GM23248 (cell line): ENCODE measurements at places on chromosomes 6 and 20.

- H3K27me3 ChIP-seq = no peaks in the 10 kb centered on the region
- peaks cover 4% of the 10 kb centered on the region; the same call in 1 of the 2 replicates for H3K36me3 ChIP-seq
- no peak overlapping the region for H3K4me3 ChIP-seq
- no peaks in the 10 kb centered on the region; the same call in 1 of the 2 replicates for H3K4me1 ChIP-seq
These were observed 37.0 kb downstream of the RANBP9 start for GRCh38 chr6:13674533-13675190.

DNA sequence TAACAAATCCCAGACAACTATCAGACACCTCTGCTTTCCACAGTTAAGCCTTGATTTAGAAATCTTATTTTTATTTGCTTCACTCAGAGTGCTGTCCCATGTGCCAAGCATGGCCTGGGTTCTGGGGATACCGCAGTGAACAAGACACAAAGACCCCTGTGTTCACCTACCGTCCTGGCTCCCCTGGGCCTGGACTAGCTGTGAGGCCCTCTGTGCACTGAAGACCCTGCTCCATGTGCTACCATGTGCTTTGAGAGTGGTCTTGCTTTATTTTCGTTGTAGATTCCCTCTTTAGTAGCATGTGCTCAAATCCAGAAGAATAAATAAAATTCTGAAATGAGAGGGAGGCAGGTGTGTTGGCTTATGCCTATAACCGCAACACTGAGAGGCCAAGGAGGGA, 22.5 kb downstream of the SUMO4 start:
- H3K4me1 ChIP-seq = 0 out of 2 replicates have a peak, but pooled peaks cover 4% of the 10 kb centered on the region
- no peak for DNase-seq
- no peak overlapping the region for H3K4me3 ChIP-seq
- H3K27me3 ChIP-seq = no peaks in the 10 kb centered on the region

- no peak for DNase-seq
- no peaks in the 10 kb centered on the region for H3K27me3 ChIP-seq
- H3K36me3 ChIP-seq = no peaks in the 10 kb centered on the region
- no peak overlapping the region for H3K27ac ChIP-seq
- no peaks in the 10 kb centered on the region for H3K4me1 ChIP-seq
These were observed 23.3 kb upstream of the CRIP3 start for GRCh38 chr6:43331891-43332290.

DNA sequence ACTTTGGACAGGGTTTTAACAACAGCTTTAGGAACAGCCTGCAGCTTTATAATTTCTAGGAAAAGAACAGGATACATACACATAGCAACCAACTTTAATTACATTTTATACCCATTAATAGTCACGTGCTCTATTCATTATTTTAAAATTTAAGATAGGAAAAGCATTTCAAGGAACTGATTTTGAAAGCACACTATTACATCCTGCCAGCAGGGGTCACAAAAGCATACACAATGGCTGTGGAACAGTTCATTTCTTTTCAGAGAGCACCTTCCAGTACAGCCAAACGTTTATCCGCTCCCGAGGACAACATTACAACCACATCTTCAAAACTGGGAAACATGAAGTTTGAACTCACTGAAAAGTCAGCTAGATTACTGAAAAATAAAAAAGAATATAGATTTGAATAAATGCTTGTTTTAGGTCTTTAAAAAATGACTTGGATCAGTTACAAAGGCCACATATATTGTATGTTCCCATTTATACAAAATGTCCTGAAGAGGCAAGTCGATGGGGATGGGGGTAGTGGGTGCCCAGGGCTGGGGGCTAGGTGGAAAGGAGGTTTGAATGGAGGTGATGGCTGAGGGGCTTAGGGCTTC, 104.6 kb upstream of the EXOC2 start:
- DNase-seq = peak; percentile 79
- peaks cover 66% of the 10 kb centered on the region for H3K27me3 ChIP-seq
- no peaks in the 10 kb centered on the region for H3K36me3 ChIP-seq
- H3K27ac ChIP-seq = no peak overlapping the region

- no peaks in the 10 kb centered on the region for H3K27me3 ChIP-seq
- H3K4me1 ChIP-seq = no peaks in the 10 kb centered on the region
- no peaks in the 10 kb centered on the region for H3K36me3 ChIP-seq
- DNase-seq = no peak
- no peak overlapping the region for H3K27ac ChIP-seq
These were observed 3.6 kb downstream of the ARMH2 start for GRCh38 chr6:24795106-24795505.

DNA sequence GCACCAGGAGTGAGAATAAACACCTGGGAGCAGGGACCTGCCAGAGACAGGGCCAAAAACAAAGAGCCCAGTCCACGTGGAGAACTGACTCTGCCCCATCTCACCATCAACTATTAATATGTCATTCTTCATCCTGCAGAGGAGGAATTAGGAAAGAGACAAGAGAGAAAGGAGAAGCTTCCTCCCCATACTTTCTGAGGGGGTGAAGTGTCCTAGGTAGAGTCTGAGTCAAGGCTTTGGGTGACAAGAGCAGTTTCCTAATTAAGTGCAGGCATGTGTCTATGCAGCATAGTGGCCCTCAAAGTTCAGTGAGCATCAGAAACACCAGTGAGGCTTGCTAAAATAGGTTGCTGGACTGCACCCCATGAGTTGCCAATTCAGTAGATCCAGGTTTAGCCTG, 40.7 kb upstream of the BMP2 start:
- no peaks in the 10 kb centered on the region for H3K36me3 ChIP-seq
- no peak for DNase-seq
- no peaks in the 10 kb centered on the region for H3K27me3 ChIP-seq
- no peaks in the 10 kb centered on the region for H3K4me1 ChIP-seq
- no peak overlapping the region for H3K4me3 ChIP-seq
- H3K27ac ChIP-seq = no peak overlapping the region

DNA sequence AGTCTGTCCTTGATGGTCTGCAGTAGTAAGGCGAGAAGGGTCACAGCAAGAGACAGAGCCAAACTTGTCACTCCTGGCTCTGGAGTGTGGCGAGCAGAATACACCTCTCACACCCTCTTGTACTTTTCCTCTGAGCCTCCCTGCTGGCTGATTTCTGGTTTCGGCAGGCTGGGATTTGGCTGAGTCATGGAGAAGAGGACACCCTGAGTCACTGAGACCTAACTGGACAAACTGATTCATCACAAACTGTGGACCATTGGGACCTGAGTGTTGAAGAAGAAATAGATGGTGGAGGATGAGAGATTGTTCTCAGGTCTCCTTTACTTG, 101.7 kb downstream of the F13A1 start:
- H3K27ac ChIP-seq = peak overlapping the region; percentile 74
- peaks cover 9% of the 10 kb centered on the region; the same call in 1 of the 2 replicates for H3K4me1 ChIP-seq
- peak overlapping the region; percentile 58 for H3K4me3 ChIP-seq

DNA sequence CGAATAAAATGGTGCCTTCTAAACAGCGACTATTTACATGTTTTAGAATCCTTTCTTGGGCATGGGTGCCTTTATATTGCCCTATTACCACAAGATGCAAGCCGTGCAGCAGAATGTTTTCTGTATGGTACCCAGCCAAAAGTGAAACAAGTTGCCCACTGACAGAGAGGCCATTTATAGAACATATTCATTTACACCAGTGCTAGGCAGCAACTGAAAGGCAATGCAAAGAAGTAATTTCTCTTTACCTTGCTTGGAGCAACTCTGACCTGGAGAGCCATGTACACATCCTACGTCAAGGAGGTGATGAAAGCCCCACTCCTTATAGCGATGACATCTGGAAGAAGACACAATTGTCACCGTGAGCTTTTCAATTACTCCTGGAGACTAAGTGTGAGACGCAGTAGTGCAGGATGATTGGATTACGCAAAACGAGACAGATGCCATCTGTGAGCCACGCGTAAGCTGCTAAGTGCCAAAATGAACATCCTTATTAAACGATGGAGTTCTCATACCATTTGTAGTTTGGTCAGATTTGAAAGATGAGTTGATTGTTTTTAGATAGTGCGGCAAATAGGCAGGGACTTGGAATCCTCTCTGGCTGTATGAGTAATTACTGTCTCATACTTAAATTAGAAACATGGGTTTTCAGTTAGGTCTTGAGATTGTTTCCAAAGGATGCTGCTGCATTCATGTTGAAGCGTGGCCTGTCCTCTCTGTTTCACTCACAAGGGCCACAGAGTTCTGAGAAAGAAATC, at the start of gene TMEM244:
TSS of gene TMEM244 (minus strand) at position 408 of the 758 bp plus-strand sequence. CDS start at position 281, 127 bp downstream.
- peaks cover 42% of the 10 kb centered on the region for H3K4me1 ChIP-seq
- H3K4me3 ChIP-seq = peak within 1 kb of the TSS; percentile 57
- H3K27me3 ChIP-seq = no peaks in the 10 kb centered on the region
- peak within 1 kb of the TSS; percentile 64 for H3K27ac ChIP-seq
- no peaks in the 10 kb centered on the region for H3K36me3 ChIP-seq

- no peaks in the 10 kb centered on the region for H3K4me1 ChIP-seq
- DNase-seq = peak; percentile 56
- no peaks in the 10 kb centered on the region for H3K36me3 ChIP-seq
These were observed 14.3 kb upstream of the FAM135A start for GRCh38 chr6:70398783-70399728.

GRCh38 chr6:56856036-56856580, 98.8 kb upstream of the BEND6 start:
- peaks cover 22% of the 10 kb centered on the region for H3K4me1 ChIP-seq
- DNase-seq = no peak
- no peaks in the 10 kb centered on the region for H3K27me3 ChIP-seq

DNA sequence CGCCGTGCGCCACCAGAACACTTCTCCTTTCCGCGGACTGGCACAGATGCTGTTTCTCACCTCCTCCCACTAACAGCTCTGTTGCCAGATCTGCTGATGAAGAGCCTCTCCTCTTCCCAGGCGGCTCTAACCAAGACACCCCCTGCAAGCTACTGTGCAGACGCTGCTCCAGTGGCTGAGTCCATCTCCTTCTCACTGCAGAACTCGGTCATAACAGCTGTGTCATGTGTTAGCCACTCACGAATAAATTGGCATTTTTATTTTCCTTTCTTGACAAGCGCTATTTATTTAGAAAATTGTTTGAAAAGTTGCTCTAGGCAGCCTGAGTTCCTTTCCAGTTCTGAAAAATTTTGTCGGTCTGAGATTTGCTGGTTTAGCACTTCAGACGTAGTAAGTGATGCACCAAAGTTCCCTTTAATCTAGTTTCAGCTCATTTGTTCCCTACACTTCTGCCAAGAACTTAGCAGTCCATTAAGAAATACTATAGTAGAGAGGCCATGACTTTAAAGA, 12.8 kb upstream of the PLEKHG1 start:
- no peak overlapping the region for H3K4me3 ChIP-seq
- no peaks in the 10 kb centered on the region for H3K36me3 ChIP-seq
- no peak overlapping the region for H3K27ac ChIP-seq
- H3K4me1 ChIP-seq = no peaks in the 10 kb centered on the region
- H3K27me3 ChIP-seq = peaks cover 46% of the 10 kb centered on the region
- DNase-seq = peak; percentile 6

- H3K27me3 ChIP-seq = no peaks in the 10 kb centered on the region
- H3K4me1 ChIP-seq = peaks cover 18% of the 10 kb centered on the region
- peaks cover 63% of the 10 kb centered on the region for H3K36me3 ChIP-seq
- peak; percentile 90 for DNase-seq
These were observed 50.4 kb downstream of the MTHFD1L start for GRCh38 chr6:150915880-150916265.

DNA sequence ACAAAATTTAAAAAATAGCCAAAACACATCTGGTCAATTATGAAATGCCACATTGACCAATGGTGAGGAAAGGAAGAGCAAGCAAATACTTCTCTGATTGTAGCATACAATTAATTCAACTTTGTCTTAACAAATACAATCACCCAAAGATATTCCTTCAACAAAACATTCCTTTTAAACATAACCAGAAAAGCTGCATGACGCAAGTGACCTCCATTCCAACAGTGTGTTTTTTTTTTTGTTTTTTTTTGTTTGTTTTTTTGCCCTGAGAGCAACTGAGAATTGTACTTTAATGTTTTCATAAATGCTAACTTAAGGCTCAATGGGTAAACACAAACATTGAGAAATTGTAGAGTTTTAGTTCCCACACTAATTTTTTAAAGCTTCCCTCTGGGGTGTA, 184.4 kb downstream of the PTPRK start:
- no peaks in the 10 kb centered on the region for H3K27me3 ChIP-seq
- no peak for DNase-seq
- no peak overlapping the region for H3K4me3 ChIP-seq
- H3K4me1 ChIP-seq = no peaks in the 10 kb centered on the region
- H3K36me3 ChIP-seq = no peaks in the 10 kb centered on the region

- H3K4me3 ChIP-seq = no peak overlapping the region
- no peaks in the 10 kb centered on the region for H3K27me3 ChIP-seq
- H3K27ac ChIP-seq = no peak overlapping the region
- 0 out of 2 replicates have a peak, but pooled peaks cover 9% of the 10 kb centered on the region for H3K4me1 ChIP-seq
These were observed 6.0 kb upstream of the RAB22A start for GRCh38 chr20:58303547-58303946.

GRCh38 chr20:50115591-50116367, 2.8 kb upstream of the UBE2V1 start:
- H3K36me3 ChIP-seq = no peaks in the 10 kb centered on the region
- H3K4me3 ChIP-seq = peak overlapping the region; percentile 87
- H3K27ac ChIP-seq = peak overlapping the region; percentile 61

- no peak overlapping the region for H3K4me3 ChIP-seq
- no peaks in the 10 kb centered on the region for H3K4me1 ChIP-seq
- no peaks in the 10 kb centered on the region for H3K27me3 ChIP-seq
- H3K27ac ChIP-seq = no peak overlapping the region
- DNase-seq = no peak
These were observed 57.9 kb downstream of the SAMD5 start for GRCh38 chr6:147566244-147566898.

DNA sequence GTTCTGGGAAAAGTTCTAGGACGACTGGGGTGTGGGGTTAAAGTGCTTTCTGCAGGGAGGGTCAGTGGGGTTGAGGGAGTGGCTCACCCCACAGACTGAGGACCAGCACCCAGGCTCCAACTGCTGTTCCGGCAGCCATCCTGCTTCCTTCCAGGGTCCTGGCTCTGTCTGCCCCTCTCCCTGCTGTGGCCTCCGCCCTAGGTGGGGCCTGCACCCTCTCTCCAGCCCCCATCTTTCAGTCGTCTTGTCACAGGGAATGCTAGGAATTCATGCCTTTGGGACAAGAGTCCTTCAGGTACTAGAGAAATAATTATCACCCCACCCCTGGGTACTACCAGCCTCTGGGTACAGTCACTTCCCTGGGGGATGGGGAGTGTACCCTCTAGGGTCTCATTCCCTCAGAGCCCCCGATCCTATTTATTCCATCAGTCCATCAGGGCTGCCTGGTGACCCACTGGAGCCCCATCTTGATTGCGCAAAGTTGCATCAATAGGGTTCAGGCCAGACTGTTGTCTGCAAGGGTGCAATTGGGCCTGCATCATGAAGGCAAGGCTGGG, at the start of gene AGER:
TSS of gene AGER (minus strand) at position 170 of the 557 bp plus-strand sequence. CDS start at position 139, 31 bp downstream.
- H3K27ac ChIP-seq = peak within 1 kb of the TSS; percentile 81
- H3K4me3 ChIP-seq = no peak within 1 kb of the TSS
- no peak for DNase-seq

DNA sequence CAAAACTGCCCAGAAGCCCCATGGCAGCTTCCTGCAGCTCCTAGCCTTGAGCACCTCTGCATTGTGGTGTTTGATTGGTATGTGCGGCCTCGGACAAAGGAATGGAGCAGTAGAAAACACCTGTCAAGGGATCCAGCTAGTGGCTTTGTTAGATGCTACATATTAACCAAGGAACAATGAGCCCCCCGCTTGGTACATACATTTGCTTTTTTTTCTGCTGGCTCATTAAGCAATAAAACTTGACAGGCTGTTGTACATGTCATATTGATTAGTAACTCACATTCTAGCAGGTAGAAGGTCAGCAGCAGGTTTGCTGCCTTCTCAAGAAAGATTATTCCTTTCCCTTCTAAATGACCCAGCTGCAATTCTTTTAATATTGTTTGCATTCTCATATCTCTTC, 937 bp downstream of the SPACA1 start:
- H3K27ac ChIP-seq = no peak overlapping the region
- no peaks in the 10 kb centered on the region for H3K27me3 ChIP-seq
- H3K4me3 ChIP-seq = no peak overlapping the region
- DNase-seq = no peak

- H3K4me3 ChIP-seq = no peak overlapping the region
- H3K36me3 ChIP-seq = no peaks in the 10 kb centered on the region
- H3K27ac ChIP-seq = no peak overlapping the region
- no peaks in the 10 kb centered on the region for H3K4me1 ChIP-seq
- no peaks in the 10 kb centered on the region for H3K27me3 ChIP-seq
These were observed 202.2 kb upstream of the PRND start for GRCh38 chr20:4519534-4519933.
